ENCODE measurements at places on chromosomes 3 and 15. TPM values are rescaled to one million over a fixed set of nuclear protein-coding genes. Genes with fewer than 3 reads are reported as not detected.

DNA sequence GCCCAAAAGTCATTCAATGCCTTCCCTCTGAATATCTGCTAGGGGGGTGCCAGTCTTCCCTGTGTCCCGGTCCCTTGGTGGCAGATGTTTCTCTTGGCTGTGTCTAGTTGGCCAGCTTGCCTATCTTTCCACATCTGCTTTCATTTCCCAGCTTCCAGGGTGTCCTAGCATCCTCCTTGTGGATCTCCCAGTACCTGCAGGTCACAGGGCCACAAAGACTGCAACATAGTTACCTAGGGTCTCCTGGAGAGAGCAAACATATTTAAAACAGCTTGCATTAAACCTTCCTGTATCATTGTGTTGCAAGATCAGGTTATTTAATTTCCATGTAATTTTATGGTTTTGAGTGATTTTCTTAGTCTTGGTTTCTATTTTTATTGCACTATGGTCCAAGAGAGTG lies 400.1 kb downstream of the GRM7 start:
- H3K27ac ChIP-seq: no peak overlapping the region
- no peaks in the 10 kb centered on the region for H3K36me3 ChIP-seq
- H3K4me3 ChIP-seq: no peak overlapping the region
- H3K27me3 ChIP-seq: no peaks in the 10 kb centered on the region
- no peaks in the 10 kb centered on the region for H3K4me1 ChIP-seq
- no peak for DNase-seq

- DNase-seq: no peak
- no peak overlapping the region for H3K27ac ChIP-seq
- H3K36me3 ChIP-seq: no peaks in the 10 kb centered on the region
- peaks cover 4% of the 10 kb centered on the region for H3K4me1 ChIP-seq
- no peak overlapping the region for H3K4me3 ChIP-seq
Observed at GRCh38 chr3:53496984-53497383, 2.6 kb downstream of the CACNA1D start.

GRCh38 chr3:13324835-13325501 lies 95.2 kb downstream of the NUP210 start:
- peaks cover 64% of the 10 kb centered on the region for H3K36me3 ChIP-seq
- H3K27ac ChIP-seq: no peak overlapping the region
- no peak for DNase-seq
- no peak overlapping the region for H3K4me3 ChIP-seq
- H3K4me1 ChIP-seq: no peaks in the 10 kb centered on the region

SCN11A gene
- total RNA-seq: 0.05 TPM

DNA sequence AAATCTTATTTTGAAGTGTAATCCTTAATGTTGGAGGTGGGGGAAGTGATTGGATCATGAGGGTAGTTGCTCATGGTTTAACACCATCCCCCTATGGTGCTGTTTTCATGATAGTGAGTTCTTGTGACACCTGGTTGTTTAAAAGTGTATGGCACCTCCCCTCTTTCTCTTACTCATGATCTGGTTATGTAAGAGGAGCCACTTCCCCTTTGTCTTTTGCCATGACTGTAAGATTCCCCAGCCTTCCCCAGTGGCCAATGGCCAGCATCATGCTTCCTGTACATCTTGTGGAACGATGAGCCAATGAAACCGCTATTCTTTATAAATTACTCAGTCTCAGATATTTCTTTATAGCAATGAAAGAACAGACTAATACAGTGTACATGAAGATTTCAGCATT lies 39.8 kb upstream of the GMNC start:
- H3K4me1 ChIP-seq: no peaks in the 10 kb centered on the region
- no peaks in the 10 kb centered on the region for H3K36me3 ChIP-seq
- no peak for DNase-seq
- H3K27me3 ChIP-seq: no peaks in the 10 kb centered on the region
- no peak overlapping the region for H3K27ac ChIP-seq
- no peak overlapping the region for H3K4me3 ChIP-seq

CNTN3 gene
- not detected for total RNA-seq

DNA sequence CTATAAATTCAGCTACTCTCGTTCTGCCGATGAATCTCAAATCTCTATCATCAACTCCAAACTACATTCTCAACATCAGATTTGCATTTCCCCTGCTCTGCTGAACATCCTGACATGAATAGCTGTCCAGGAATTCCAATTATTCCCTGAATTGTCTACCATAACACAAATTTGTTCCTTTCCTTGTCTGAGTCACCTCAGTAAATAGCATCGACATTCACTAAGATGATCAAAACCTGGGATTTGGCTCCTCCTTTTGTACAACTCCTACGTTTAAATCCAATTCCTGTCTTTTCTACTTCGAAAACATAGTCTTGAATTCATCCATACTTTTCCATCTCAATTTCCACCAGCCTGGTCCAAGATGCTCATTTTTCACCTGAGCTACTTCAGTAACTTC lies 107.0 kb downstream of the GREM1 start:
- peaks cover 8% of the 10 kb centered on the region for H3K27me3 ChIP-seq
- no peak for DNase-seq

DNA sequence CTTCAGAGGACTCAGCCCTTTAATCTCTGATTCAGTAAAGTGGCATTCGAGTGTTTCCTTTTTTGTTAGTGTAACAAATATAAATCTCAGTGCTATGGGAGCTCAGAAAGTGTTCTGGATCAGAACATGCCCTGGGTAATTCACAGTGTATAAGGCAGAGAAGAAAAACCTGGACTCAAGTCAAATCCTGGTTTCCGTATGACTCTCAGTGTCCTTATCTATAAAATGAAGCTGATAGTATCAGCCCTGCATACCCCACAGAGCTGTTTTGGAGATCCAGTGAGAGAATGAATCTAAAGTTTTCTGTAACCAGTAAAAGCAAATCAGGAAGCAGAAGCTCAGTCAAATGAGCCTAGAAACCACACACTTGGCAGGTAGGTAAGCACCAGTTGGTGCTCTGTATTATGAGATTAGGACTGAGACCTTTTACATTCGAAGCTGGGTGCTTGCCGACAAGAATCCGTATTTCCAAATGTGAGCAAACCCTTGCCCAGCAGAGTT lies 67.2 kb downstream of the IL1RAP start:
- no peak overlapping the region for H3K4me3 ChIP-seq
- no peaks in the 10 kb centered on the region for H3K27me3 ChIP-seq
- peaks cover 18% of the 10 kb centered on the region for H3K4me1 ChIP-seq
- H3K27ac ChIP-seq: no peak overlapping the region
- peaks cover 11% of the 10 kb centered on the region for H3K36me3 ChIP-seq
- no peak for DNase-seq

- H3K27ac ChIP-seq: no peak overlapping the region
- no peaks in the 10 kb centered on the region for H3K27me3 ChIP-seq
- H3K36me3 ChIP-seq: peaks cover 7% of the 10 kb centered on the region
- no peak for DNase-seq
Observed at GRCh38 chr3:4957978-4958377, 21.3 kb upstream of the BHLHE40 start.

- no peak overlapping the region for H3K4me3 ChIP-seq
- DNase-seq: no peak
- H3K27ac ChIP-seq: no peak overlapping the region
- H3K27me3 ChIP-seq: peaks cover 6% of the 10 kb centered on the region
- H3K4me1 ChIP-seq: no peaks in the 10 kb centered on the region
Observed at GRCh38 chr3:131596884-131597283, 94.1 kb upstream of the MRPL3 start.

UROC1 gene
- not detected for total RNA-seq

NUP210 gene
- 204 TPM for total RNA-seq

DNA sequence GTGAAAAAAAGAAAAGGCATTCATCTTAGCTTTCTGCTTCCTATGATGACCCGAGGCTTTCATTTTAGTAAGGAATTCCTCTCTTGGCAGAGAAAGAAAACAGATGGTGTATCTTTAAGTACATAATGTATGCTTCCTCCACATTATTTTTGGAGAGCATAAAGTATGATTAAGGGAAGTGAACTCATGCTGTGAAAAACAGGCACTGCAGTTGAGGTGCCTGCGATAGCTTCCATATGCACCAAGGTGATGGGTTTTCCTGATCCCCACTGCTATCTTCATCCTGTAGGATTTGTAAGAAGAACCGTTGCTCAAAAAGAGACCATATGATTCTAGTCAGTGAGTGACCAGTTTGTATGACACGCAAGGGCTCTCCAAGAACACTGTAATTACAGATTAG lies 411.5 kb upstream of the MCTP2 start:
- no peaks in the 10 kb centered on the region for H3K4me1 ChIP-seq
- no peak overlapping the region for H3K27ac ChIP-seq
- DNase-seq: no peak
- no peaks in the 10 kb centered on the region for H3K27me3 ChIP-seq

GRCh38 chr3:49638445-49638844 lies 35.7 kb upstream of the APEH start:
- no peak overlapping the region for H3K4me3 ChIP-seq
- DNase-seq: no peak
- peaks cover 2% of the 10 kb centered on the region for H3K27me3 ChIP-seq

GRCh38 chr3:156425651-156426050 lies 129.3 kb downstream of the SSR3 start:
- peaks cover 16% of the 10 kb centered on the region for H3K27me3 ChIP-seq
- H3K27ac ChIP-seq: no peak overlapping the region
- no peaks in the 10 kb centered on the region for H3K4me1 ChIP-seq
- H3K4me3 ChIP-seq: no peak overlapping the region
- DNase-seq: no peak
- H3K36me3 ChIP-seq: no peaks in the 10 kb centered on the region

NPAP1 gene
- total RNA-seq: not detected

TOPAZ1 gene
- total RNA-seq: not detected
